Posterior vena cava (tissue), 2 donors: ENCODE measurements at places on chromosomes 5 and 9. TPM values are rescaled to one million over a fixed set of nuclear protein-coding genes. Genes with fewer than 3 reads are reported as not detected.

DNA sequence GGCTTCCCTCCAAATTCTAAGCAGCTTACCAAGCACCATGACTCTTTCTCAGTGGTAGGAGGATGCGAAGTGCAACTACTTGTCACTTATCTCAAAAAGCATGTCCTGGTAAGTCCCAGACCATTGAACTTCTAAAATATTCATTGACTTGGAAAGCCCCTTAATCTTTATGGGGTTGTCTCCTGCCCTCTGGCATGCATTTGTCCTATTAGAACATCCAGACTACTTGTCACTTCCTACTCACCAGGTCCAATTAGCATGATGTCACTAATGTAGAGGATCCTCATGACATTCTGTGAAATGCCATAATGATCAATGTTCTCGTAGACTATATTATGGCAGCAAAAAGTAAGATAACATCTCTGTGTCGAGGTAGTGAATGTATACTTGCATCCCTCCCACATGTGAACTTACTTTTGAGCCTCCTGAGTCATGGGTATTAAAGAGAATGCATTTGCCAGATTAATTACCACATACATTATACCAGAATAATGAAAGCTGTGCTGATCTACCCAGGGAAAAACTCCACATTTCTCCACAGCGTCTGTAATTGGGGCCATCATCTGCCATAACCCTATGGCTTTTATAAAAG is 63.5 kb upstream of the RAD23B start:
- no peak for DNase-seq

- peak; percentile 31 for DNase-seq
These were observed 9.4 kb downstream of the ANKS6 start for GRCh38 chr9:98786750-98787510.

GRCh38 chr5:103217101-103217500 is 41.5 kb upstream of the MACIR start:
- no peak for DNase-seq

- DNase-seq: no peak
These were observed 945.2 kb upstream of the PTPRD start for GRCh38 chr9:11558043-11558442.

DNA sequence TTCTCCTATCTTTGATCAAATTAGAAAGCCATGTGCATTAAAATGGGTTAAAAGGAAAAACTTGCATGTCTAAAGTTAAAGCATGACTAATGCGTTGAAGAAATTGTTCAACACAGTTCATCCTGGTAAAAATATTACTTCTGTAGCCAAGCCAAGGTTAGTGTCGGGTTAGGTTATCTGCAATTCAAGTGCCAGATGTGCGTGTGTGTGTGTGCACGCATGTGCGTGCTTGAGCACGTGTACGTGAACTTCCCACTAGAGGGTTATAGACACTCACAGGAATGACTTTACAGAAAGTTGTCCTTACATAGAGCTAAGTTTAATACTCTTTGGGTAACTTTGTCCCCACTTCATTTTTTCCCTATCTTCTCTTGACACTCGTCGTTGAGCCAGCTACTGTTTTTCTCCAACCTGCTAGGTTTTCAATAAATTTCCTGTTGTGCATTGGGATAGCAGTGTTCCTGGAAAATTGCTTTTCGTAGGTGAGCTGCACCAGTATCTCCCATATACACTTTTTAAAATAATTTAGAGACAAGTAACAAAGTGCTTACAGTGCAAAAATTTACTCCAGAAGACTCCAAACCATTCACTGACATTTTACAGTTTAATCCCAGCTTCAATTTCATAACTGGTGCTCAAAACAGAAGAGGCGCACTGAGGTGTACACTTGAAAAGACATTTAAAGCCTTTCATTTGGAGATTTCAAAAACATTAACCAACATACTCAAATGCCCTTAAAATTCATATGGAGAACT is 353.8 kb downstream of the NFIB start:
- DNase-seq: no peak

DNA sequence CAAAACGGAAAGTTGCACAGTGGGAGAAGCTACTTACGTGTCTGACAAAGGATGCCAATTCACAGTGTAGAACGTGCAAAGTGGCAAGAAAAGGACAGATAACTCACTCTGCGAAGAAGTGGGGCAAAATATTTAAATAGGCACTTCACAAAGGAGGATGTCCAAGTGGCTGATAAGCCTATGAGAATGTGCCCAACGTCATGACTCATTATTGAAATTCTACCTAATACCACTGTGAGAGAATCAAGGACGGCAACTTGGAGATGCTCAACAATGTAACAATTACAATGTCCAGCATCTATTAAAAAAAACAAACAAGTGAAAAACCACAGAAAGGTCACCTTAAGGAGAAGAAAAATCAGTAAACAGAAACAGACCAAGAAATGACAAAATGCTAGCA is 59.0 kb downstream of the NACC2 start:
- DNase-seq: no peak

Gene GHR
- total RNA-seq: 11.4 TPM

Gene GTF2H2C
- total RNA-seq: 27.5 TPM
